GM13977 (cell line): ENCODE measurements at places on chromosomes 1 and 21.

GRCh38 chr1:234712891-234713305, 102.9 kb upstream of the IRF2BP2 start:
- no peak for DNase-seq

DNA sequence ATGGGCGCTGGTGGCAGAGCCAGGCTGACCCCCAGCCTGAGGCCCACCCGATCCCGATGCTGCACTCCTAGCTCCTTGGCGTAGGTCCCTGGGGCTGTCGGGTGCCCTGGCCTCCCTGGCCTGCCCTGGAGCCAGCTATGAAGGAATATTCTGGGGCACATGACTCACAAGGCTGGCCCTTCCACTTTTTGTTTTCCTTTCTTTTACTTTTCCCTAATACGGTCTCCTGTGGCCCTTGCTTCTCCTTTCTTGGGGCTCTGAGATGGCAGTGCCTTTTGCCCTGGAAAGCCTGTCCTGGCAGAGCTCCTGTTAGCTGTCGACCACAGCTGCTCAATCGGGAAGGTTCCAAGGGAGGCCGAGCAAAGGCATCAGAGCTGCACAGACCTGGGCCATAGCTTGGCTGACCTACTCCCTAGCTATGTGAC, 22.1 kb downstream of the ARHGEF10L start:
- no peak for DNase-seq

DNA sequence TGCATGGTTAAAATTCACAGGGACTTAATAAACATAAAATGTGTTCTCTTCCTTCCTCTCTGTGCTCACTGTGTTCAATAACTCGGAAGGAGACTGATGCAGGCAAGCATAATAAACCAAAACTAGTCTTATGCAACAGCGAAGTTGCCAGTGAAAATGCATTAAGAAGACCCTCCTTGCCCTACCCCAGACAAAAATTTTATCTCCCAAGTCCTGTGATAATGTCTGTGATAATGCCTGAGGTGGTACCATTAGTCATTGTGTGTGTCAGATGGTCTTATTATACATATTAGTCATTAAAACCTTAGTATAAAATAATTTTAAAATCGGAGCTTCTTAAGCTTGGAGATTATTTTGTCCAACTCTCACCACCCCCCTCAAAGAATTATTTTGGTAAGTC, 97.8 kb downstream of the NGF start:
- no peak for DNase-seq

DNA sequence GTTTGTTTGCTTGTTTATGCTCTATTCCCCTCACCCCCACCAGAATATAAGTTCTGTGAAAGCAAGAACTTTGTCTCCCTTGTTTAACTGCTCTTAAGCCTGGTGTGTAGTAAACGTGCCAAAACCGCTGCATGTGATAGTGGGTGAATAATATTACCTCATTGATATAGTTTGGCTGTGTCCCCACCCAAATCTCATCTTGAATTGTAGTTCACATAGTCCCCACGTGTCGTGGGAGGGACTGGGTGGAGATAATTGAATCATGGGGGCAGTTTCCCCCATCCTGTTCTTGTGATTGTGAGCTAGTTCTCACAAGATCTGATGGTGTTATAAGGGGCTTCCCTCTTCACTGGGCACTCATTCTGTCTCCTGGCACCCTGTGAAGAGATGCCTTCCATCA, 7.6 kb downstream of the LRRC8B start:
- no peak for DNase-seq

DNA sequence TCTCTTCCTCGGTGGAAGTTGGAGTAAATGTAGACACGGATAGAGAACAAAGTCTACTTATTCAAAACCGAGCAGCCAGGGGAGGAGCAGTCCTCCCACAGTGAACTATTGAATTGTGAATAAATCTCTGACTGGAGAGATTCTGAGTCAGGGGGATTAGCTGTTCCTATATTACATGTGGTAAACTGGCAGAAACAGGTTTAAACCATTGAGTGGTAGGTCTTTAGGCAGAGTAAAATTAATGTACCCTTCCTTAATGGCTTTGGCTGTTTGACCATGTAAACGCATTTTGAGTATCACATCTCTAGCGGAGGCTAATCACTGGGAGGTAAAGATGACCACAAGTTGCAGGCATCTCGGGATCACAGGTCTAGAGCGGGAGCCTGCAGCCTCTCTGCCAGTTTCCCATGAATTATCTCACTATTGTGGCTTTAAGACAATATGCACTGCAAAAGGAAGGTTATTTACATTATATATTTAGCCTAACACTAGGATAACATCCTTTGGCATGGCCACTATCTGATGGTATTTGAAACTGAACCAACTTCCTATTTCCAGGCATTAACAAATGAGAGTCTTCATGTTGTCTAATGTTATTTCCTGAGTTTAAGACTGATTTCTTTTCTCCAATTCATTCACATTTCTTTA, 7.9 kb upstream of the DISC1 start:
- DNase-seq: no peak

GRCh38 chr1:156382561-156382960, 13.6 kb downstream of the RHBG start:
- DNase-seq: no peak

DNA sequence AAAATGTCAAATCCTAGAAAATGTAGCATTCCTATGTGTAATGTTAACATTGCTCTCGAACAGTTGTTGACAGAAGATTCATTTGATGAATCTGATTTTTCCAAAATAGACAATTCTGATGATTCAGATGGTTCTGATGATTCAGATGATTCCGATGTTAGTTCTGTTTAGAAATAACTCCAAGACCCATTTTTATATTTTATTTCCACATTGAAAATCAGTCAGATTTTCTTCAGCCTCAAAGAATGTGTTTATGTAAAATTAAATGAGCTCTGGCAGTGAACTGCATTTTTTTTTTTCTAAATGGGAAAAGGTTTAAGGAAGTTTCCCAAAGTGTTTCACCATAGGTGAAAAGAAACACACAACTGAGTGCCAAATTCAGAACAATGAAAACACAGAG, 136.5 kb downstream of the TSEN15 start:
- DNase-seq: no peak

GRCh38 chr1:74395571-74395970, 116.8 kb downstream of the LRRC53 start:
- DNase-seq: no peak

- DNase-seq: no peak
Measured at GRCh38 chr1:110264430-110264829, 54.3 kb downstream of the KCNC4 start.

GRCh38 chr1:234214129-234214910, 158.9 kb upstream of the COA6 start:
- DNase-seq: peak; percentile 66

DNA sequence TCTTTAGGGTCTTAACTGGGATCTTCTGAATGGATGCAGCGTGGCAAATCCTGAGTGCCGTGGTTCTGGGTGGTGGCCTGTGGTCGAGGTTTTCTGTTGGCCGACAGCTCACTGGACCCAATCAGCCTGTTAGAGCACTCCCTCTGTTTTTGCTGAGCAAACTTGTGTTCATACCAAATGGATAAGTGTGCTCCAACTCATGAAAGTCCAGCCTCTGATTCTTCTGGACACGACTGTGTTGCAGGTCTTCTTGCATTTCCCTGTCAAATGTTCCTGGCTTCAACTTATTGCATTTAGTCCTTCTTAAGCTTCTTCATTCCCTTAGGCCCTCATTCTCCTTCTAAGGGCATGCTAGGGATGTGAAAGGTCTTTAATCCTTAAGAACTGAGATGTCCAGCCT, 63.7 kb downstream of the AJAP1 start:
- no peak for DNase-seq

- no peak for DNase-seq
Measured at GRCh38 chr1:8352471-8352845, 34.5 kb downstream of the SLC45A1 start.

DNA sequence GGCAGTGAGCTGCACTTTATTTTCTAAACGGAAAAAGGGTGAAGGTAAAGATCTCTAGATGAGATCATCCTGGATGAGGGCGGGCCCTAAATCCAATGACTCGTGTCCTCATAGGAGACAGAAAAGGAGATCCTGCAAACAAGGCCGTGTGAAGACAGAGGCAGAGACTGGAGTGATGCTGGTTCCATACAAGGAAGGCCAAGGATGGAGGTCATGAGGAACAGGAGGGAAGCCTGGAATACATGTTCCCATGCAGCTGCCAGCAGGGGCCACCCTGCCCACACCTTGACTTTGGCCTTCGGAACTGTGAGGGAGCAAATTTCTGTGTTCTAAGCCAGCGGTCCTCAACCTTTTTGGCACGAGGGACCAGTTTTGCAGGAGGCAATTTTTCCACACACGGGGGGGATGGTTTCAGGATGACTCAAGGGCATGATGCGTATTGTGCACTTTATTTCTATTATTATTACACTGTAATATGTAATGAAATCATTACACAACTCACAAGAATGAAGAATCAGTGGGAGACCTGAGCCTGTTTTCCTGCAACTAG, 94.3 kb downstream of the PSMG1 start:
- DNase-seq: no peak

DNA sequence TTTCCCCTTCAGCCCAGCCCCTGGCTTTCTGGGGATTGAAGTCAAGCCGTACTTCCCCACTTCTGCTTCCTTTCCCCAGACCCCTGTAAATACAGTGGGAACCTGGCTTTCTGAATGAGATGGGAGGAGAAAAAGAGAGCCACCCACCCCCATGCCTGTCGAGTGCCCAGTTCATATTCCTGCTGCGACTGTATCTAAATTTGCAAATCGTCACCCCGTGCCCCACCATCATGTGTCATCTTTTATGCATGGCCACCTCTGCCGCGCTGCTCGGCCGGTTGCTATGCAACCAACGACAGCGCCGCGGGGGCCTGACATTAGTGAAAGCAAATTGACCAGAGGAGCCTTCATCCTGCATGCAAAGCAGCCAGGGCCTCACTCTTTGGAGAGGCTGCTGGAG, 143.0 kb downstream of the ELAVL4 start:
- DNase-seq: peak; percentile 56

GRCh38 chr1:184191181-184191621, 139.7 kb downstream of the TSEN15 start:
- no peak for DNase-seq

DNA sequence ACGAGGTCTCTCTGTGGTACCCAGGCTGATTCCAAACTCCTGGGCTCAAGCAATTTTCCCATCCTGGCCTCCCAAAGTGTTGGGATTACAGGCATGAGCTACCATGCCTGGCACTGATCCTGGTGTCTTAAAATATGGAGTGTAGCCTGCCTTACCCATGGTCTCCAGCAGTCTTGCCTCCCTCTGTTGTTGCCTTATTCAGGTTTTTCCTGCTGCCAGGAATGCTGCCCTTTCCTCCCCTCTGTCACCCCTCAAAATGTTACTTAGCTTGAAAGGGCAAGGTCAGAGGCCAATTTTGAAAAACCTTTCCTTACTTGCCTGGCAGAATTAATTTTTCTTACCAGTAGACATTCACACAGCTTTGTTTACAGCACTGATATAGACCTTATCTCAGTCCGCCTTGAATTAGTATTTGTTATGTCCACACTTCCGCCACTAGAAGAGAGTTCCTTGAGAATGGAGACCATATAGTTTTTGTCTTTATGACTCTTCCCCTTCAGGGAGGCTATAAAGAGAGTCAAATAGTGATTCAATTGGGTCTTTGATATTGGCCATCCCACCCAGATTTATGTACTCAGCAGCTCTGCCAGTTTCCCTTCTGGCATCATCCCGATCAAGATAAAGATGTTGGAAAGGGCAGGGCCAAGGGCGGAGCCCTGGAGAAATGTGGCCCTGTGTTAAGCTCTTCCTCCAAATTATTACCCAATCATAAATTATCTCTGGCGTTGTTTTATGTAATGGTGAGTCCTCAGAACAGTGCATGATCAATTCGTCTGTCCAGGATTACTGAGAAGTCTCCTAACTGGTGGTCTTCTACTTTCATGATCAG, 38.8 kb downstream of the C1orf21 start:
- DNase-seq: no peak

- DNase-seq: no peak
Measured at GRCh38 chr1:3226701-3227350, 157.8 kb downstream of the PRDM16 start.

DNA sequence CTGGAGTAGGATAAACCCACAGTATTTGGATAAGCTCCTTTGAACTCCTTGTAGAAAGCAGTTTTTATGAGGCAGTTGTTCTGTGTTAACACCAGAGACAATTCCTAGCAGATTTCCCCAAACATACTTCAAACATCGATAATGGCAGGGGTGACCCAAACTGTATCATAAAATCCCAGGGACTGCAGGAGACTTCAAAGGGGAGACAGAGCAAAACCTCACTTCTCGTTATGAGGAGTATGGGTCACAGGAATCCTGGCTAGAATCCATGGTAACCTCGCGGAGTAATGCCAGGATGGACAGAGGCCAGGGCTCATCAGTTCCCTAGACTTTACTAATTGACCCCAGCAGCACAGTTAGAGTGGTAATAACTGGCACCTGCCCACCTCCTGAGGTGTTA, 148.0 kb downstream of the DHRS3 start:
- no peak for DNase-seq

DNA sequence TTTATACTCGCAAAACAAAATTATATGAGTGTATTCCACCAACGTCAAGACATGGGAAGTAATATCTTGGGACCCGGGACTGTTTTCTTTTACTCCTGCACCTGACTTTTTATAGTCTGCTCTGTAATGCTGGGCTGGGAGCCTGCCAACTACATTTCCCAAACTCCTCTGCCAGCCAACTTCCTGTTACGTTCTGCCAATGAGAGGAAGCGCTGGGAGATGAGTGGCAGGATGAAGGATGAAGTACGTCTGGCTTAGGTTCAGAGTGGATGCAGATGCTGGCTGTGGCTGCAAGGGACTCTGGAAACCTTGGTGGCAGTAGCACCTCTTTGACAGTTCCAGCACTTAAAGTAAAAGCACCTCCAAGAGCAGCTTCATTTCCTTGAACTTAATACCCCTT, 59.6 kb downstream of the USP24 start:
- DNase-seq: no peak

DNA sequence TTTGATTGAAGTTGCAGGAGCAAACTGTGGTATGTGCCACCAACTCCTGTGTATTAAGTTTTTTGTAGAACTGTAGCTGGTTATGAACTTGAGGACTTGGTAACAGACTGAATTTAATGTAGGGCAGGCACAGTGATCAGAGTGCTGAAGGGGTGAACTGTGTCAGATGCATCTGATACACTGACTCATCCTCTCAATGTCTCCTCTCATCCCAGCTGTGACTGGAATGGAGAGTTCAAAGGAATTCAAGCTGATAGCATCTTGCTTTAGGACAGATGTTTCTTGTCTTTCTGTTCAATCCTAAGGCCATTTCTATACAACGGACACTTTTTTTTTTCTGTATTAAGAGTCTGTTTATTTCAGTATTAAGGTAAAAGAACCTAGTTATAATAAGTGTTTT, 25.0 kb upstream of the GBP1 start:
- DNase-seq: no peak

DNA sequence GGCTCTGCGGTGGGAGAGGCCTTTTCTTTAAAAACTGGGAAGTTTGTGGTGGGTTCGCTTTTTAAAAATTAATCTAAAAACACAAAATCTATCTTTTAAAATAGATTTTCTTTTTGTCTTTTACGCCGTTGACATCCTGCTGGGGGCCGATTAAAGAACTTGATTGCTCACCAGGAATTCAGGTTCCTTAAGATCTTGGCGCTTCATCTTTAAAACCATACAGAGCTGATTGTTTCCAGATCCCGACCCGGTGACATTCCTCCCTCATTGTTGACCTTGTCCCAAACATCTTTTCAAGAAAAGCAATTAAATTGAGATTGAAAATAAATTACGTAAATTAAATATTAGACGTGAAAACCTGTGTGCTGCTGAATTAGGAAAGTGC, 546 bp upstream of the ZNF697 start:
- DNase-seq: no peak
